ENCODE measurements at places on chromosomes 2 and 18. TPM values are rescaled to one million over a fixed set of nuclear protein-coding genes. Genes with fewer than 3 reads are reported as not detected.
A peak's percentile ranks its signal among the peaks of the same experiment; 100 is the strongest.

- no peak overlapping the region for H3K27ac ChIP-seq
- DNase-seq = no peak
- no peaks in the 10 kb centered on the region for H3K4me1 ChIP-seq
Observed at GRCh38 chr2:5467178-5467905, 224.8 kb upstream of the SOX11 start.

GRCh38 chr2:238905224-238905623 is 57.3 kb downstream of the TWIST2 start:
- DNase-seq = peak; percentile 66
- H3K27ac ChIP-seq = no peak overlapping the region
- H3K4me1 ChIP-seq = peaks cover 27% of the 10 kb centered on the region
- no peaks in the 10 kb centered on the region for H3K36me3 ChIP-seq
- H3K4me3 ChIP-seq = no peak overlapping the region

DNA sequence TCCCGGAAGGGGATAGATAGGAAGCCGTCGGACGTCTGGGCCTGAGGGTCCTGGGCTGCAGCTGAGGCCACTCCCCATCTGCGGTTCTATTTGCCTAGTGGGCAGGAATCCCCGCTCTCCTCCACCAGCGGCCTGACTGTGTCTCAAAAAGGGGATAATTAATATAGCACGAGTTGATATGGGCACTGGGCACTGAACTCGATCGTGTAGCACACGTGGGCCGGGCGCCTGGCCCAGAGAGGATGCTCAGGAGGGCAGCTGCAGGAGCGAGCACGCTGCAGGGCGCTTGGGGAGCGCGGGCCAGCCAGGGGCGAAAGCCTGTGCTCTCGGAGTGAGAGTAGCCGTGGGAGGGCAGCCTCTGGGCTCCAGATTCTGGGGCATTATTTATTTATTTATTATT is 8.8 kb upstream of the GBX2 start:
- DNase-seq = peak; percentile 33
- no peak overlapping the region for H3K4me3 ChIP-seq
- H3K27ac ChIP-seq = no peak overlapping the region
- peaks cover 31% of the 10 kb centered on the region for H3K4me1 ChIP-seq

- no peaks in the 10 kb centered on the region for H3K36me3 ChIP-seq
- peak overlapping the region; percentile 42 for H3K27ac ChIP-seq
- H3K4me3 ChIP-seq = no peak overlapping the region
- H3K4me1 ChIP-seq = peaks cover 79% of the 10 kb centered on the region
- DNase-seq = no peak
Observed at GRCh38 chr2:101806123-101806522, 108.6 kb downstream of the MAP4K4 start.

DNA sequence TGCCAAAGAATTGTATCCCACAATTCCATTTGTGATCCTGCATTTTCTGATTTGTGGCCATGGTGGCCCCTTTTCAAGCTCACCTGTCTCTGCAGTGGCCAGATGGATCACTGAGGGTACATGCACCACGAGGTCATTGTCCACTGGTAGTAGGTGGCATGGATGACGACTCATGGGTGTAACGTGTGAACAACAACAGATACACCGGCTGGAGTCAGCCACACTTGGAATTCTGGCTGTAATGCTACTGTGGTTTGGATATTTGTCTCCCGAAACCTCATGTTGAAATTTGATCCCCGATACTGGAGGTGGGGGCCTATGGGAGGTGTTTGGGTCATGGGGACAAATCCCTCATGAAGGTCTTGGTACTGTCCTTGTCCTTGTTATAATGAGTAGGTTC is 102.2 kb upstream of the TAF1B start:
- no peak overlapping the region for H3K4me3 ChIP-seq
- no peaks in the 10 kb centered on the region for H3K4me1 ChIP-seq
- H3K27me3 ChIP-seq = no peaks in the 10 kb centered on the region
- H3K27ac ChIP-seq = no peak overlapping the region

DNA sequence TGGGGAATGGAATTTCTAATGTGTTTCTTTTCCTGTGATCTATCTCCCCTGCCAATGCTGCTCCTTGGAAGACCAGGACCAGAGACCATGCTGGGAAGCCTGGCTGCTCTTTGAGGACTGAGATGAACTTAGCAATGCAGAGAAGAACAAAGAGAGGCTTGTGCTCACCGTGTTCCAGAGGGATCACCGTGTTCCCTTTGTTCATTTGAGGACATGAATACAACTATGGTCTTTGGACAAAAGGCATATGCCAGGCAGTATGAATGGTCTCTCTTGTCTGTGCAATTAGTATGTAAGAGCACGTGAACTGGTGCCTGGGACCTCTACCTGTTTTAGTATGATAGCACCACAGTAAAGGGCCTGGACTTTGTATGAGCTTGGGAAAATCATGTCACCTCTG is 139.9 kb downstream of the TDRD15 start:
- H3K27me3 ChIP-seq = no peaks in the 10 kb centered on the region
- no peaks in the 10 kb centered on the region for H3K36me3 ChIP-seq
- DNase-seq = no peak
- no peak overlapping the region for H3K4me3 ChIP-seq
- no peak overlapping the region for H3K27ac ChIP-seq

DNA sequence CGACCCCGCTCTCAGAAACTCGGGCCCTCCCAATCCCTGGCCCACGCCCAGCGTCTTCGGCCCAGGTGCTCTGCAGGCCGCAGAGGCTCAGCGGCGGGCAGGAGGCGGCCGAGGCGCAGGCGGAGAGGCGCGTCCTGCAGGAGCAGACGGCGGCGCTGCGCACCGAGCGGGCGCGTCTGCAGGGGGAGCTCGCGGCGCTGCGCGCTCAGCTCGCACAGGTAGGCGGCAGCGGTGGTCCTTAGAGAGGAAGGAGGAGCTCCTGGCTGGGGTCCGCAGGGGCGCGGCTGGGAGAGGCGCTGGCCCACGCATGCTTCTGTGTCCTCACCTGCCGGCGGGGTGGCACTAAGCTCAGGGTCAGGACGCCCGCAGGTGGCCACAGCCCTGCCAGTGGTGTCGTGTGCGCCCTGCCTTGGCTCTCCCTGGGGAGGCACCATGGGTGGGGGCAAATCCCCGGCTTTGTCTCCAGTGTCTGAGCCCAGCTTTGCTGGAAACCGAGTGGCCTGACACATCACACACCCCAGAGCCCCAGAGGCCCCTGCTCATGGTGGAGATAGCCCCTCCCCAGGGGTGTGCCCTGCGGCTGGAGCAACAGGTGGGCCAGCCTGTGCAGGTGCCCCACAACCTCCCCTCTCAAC is 14.9 kb upstream of the SNED1 start:
- H3K4me3 ChIP-seq = no peak overlapping the region
- DNase-seq = peak; percentile 59
- no peaks in the 10 kb centered on the region for H3K27me3 ChIP-seq
- no peak overlapping the region for H3K27ac ChIP-seq
- peaks cover 9% of the 10 kb centered on the region for H3K4me1 ChIP-seq
- H3K36me3 ChIP-seq = no peaks in the 10 kb centered on the region

- H3K4me1 ChIP-seq = no peaks in the 10 kb centered on the region
- peak overlapping the region; percentile 3 for H3K27ac ChIP-seq
- DNase-seq = no peak
- H3K4me3 ChIP-seq = no peak overlapping the region
- H3K27me3 ChIP-seq = no peaks in the 10 kb centered on the region
Observed at GRCh38 chr2:66683064-66683463, 248.1 kb downstream of the MEIS1 start.

GRCh38 chr2:98850074-98850473 is 86.0 kb downstream of the CRACDL start:
- no peak overlapping the region for H3K4me3 ChIP-seq
- H3K36me3 ChIP-seq = no peaks in the 10 kb centered on the region
- H3K4me1 ChIP-seq = no peaks in the 10 kb centered on the region
- H3K27ac ChIP-seq = no peak overlapping the region
- DNase-seq = no peak

DNA sequence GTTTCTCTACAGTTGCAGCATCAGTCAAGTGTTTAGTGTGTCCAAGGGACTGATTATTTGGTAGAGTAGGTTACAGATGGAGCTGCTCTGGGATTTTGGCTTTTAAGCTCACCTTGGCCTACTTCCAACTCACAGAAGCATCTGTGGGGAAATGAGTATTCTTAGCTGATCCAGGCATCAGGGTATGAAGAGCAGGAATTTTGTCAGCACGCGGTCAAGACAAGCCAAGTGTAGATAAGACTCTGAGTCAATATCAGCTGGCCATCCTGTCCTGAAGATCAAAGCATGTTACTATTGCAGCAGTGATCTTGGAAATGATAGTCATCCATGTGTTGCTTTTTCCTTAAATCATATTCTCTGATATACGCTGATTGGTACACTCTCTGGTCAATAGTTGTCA is 24.4 kb downstream of the SERPINB4 start:
- no peaks in the 10 kb centered on the region for H3K27me3 ChIP-seq
- no peak overlapping the region for H3K4me3 ChIP-seq
- H3K27ac ChIP-seq = no peak overlapping the region
- peaks cover 9% of the 10 kb centered on the region for H3K4me1 ChIP-seq
- DNase-seq = no peak

GRCh38 chr2:161017780-161018470 is 142.3 kb upstream of the TANK start:
- no peaks in the 10 kb centered on the region for H3K4me1 ChIP-seq
- no peak for DNase-seq
- H3K36me3 ChIP-seq = no peaks in the 10 kb centered on the region
- H3K27ac ChIP-seq = no peak overlapping the region
- H3K4me3 ChIP-seq = no peak overlapping the region
- H3K27me3 ChIP-seq = no peaks in the 10 kb centered on the region

DNA sequence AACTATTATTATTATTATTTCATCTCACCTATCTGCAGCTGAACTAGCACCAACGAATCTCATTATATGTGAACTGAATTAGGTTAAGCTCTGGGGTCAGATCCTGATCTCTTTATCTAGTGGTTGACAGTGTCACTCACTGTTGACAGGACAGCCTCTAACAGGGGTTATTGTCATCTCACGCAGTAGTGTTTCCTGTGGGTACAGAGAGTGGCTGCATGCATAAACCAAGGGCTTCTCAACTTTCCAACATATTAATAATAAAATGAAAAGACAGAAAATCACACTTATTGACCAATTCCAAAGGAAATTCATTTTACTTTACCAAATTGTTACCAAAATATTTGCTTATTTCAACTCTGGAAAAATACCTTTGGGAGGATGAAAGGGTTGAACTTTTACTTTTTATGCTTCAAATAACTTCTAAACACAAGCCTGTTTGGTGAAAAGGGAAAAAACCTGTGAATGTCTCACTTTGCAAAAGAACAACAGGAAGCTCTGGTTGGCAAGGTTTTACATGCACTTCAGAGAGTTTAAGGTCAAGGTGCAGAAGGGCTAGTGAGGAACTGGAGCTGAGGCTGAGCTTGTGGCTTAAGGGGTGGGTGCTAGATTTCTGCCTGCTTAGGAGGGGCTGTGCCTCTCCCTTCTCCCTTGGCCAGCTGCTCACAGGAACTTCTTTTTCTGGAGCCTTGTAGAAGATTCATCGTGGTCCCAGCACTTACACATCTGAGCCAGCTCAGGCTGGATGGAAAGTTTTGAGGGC is 72.6 kb downstream of the CTAGE1 start:
- peaks cover 7% of the 10 kb centered on the region for H3K27me3 ChIP-seq
- H3K36me3 ChIP-seq = no peaks in the 10 kb centered on the region
- H3K4me3 ChIP-seq = no peak overlapping the region
- no peaks in the 10 kb centered on the region for H3K4me1 ChIP-seq
- DNase-seq = no peak

DNA sequence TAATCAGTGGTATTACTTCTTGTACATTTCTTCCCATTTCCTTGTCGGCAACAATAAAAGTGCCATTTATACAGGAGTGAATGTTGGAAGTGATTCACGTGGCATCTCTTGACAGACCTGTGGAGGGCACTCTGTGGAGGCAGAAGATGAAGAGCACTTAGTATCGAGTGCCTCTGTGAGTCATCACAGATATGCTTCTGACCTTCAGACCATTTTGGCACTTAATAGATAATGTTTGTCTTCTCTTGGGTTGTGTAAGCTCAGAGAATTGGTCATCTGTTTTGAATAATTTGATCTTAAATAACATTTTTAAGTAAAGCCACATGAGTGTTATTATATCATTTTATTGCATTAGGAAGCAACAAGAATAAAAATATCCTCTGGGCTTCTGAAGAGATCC is 305.5 kb downstream of the PTPRM start:
- no peaks in the 10 kb centered on the region for H3K27me3 ChIP-seq
- peaks cover 23% of the 10 kb centered on the region for H3K4me1 ChIP-seq
- no peaks in the 10 kb centered on the region for H3K36me3 ChIP-seq
- no peak for DNase-seq
- no peak overlapping the region for H3K27ac ChIP-seq
- no peak overlapping the region for H3K4me3 ChIP-seq

GRCh38 chr2:26333293-26333692 is 12.7 kb upstream of the SELENOI start:
- DNase-seq = no peak
- no peaks in the 10 kb centered on the region for H3K4me1 ChIP-seq
- H3K4me3 ChIP-seq = no peak overlapping the region
- H3K27ac ChIP-seq = no peak overlapping the region

DNA sequence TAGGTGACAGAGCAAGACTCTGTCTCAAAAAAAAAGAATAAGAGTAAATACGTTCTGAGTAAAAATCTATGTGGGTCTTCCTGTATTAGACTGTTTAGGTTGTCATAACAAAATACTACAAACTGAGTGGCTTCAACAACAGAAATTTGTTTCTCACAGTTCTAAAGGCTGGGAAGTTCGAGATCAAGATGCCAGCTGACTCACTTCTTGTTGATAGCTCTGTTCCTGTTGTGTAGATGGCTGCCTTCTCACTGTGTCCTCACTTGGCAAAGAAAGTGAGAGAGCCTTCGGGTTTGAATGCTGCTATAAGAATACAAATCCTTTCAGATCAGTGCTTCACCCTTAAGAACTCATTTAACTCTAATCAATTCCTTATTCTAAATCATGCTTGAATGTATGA is 430.0 kb upstream of the VWC2L start:
- H3K4me3 ChIP-seq = no peak overlapping the region
- no peaks in the 10 kb centered on the region for H3K36me3 ChIP-seq
- no peaks in the 10 kb centered on the region for H3K4me1 ChIP-seq
- H3K27ac ChIP-seq = no peak overlapping the region

- H3K36me3 ChIP-seq = no peaks in the 10 kb centered on the region
- H3K4me1 ChIP-seq = no peaks in the 10 kb centered on the region
- H3K4me3 ChIP-seq = no peak overlapping the region
- H3K27me3 ChIP-seq = no peaks in the 10 kb centered on the region
- no peak overlapping the region for H3K27ac ChIP-seq
- DNase-seq = no peak
Observed at GRCh38 chr2:7265286-7265685, 348.1 kb downstream of the RNF144A start.

- peak; percentile 74 for DNase-seq
- peak overlapping the region; percentile 81 for H3K27ac ChIP-seq
- H3K4me3 ChIP-seq = no peak overlapping the region
- no peaks in the 10 kb centered on the region for H3K36me3 ChIP-seq
- H3K27me3 ChIP-seq = no peaks in the 10 kb centered on the region
- H3K4me1 ChIP-seq = peaks cover 82% of the 10 kb centered on the region
Observed at GRCh38 chr18:74288730-74289129, 3.0 kb downstream of the CYB5A start.

GRCh38 chr2:97712693-97713295 is 582 bp upstream of the ZAP70 start:
- peak; percentile 56 for DNase-seq
- no peak overlapping the region for H3K4me3 ChIP-seq
- no peaks in the 10 kb centered on the region for H3K4me1 ChIP-seq
- no peaks in the 10 kb centered on the region for H3K27me3 ChIP-seq

GRCh38 chr2:148726228-148726627 is 81.7 kb downstream of the EPC2 start:
- no peaks in the 10 kb centered on the region for H3K36me3 ChIP-seq
- DNase-seq = no peak
- no peak overlapping the region for H3K27ac ChIP-seq
- H3K4me3 ChIP-seq = no peak overlapping the region

The AGXT gene
- not detected for total RNA-seq

The GKN1 gene
- not detected for total RNA-seq

The OBSL1 gene
- total RNA-seq = 67.5 TPM

The AKAIN1 gene
- total RNA-seq = not detected

The MAP2 gene
- total RNA-seq = 8.4 TPM

The FARP2 gene
- total RNA-seq = 28.5 TPM

The IL1R2 gene
- 10.0 TPM for total RNA-seq
